Naive thymus-derived CD4-positive, alpha-beta T cell (primary cell): ENCODE measurements at places on chromosomes 1 and 21.

DNA sequence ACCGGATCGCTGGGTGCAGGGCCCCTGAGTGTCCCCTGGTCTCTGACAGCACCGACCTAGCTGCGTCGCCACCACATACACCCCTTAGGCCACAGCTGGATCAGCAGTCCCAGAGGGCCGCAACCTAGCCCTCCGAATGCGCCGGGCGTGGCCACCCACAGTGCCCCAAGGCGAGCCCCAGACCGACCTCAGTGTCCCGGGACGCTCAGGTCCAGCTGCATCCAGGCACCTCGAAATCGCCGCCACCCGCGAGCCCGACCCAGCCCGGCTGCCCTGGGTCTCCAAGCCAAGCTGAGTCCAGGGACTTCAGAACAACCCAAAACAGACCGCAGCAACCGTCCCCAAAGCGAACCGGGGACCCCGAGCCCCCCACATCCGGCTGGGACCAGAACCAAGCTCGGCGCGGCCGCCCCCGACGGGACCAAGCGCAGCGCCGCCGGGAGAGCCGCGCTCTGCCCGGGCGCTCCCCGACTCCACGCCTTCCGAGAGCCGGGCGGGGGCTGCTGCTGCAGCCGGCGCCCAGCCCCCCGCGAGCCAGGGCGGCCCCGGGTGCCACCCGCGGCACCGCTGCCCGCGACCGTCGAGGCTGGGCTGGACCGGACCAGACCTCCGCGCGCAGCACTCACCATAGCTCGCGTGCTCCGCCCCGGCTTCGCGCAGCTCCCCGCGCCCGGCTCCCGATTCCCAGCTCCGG is 54.6 kb upstream of the ECE1 start:
- no peak for DNase-seq

DNA sequence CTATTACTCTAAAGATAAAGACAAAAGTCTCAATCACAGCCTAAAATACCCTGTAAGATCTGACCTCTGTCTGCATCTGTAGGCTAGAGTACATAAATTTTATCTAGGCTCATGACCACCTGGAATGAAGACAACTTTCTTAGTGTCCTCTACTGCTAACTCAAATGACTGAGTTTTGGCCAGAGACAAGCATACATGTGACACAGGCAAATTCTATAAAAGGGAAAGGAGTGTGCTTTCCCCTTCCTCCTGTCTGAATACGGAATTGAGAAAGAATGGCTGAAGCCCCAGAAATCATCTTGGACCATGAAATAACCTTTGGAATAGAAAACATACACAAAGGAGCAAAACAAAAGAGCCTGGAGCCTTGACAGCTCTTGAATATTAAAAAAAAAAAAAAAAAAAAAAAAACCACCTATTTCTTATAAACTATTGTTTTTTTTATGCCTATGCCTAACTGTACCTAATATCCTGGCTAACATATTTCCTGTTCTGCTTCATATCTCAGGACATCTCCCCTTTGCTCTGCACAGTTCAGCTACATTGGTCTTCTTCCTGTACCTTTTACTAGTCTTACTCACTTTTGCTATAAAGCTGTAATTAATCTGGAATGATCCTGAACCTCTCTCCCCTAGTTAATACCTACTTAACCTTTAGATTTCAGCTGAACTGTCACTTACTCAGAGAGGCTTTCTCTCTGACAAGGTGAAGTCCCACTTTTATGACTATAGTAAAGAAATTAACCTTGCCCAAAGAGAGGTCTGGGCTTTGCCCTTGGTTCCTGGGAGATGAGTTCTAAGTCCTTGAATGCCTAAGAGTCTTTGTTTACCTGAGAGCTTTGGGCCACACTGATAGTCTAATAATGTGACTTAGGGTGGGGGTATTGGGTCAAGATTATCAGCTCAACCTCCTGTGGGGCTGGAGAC is 16.1 kb downstream of the UCHL5 start:
- DNase-seq, result no peak

- DNase-seq, result no peak
These were observed 5.4 kb downstream of the HSD11B1 start for GRCh38 chr1:209710093-209710492.

DNA sequence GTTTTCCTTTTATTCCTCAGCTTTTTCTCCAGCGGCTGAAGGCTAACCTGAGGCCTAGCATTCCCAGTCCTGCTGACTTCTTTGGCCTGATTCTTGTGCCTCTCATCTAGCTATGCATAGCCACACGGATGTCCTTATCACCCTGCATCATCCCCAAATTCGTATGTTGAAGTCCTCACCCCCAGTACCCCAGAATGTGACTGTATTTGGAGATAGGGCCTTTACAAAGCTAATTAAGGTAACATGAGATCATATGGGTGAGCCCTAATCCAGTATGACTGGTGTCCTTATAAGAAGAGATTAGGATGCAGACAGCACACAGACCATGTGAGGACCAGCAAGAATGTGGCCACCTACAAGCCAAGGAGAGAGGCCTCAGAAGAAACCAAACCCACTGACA is 44.6 kb downstream of the CDCP2 start:
- no peak for DNase-seq

GRCh38 chr1:101520302-101520701 is 283.5 kb downstream of the S1PR1 start:
- DNase-seq, result no peak

- DNase-seq, result no peak
These were observed 13.6 kb downstream of the LRRC42 start for GRCh38 chr1:53959664-53960250.

GRCh38 chr1:166391279-166392066 is 224.7 kb upstream of the FAM78B start:
- DNase-seq, result no peak

GRCh38 chr1:65075123-65075976 is 72.7 kb upstream of the AK4 start:
- DNase-seq, result no peak
